Transverse colon (tissue), 4 donors: ENCODE measurements at places on chromosomes 5 and 9. TPM values are rescaled to one million over a fixed set of nuclear protein-coding genes. Genes with fewer than 3 reads are reported as not detected.
A peak's percentile ranks its signal among the peaks of the same experiment; 100 is the strongest.

GRCh38 chr5:5025774-5026408 lies 114.2 kb upstream of the ADAMTS16 start:
- no peaks in the 10 kb centered on the region for H3K36me3 ChIP-seq
- no peak overlapping the region for H3K27ac ChIP-seq
- H3K27me3 ChIP-seq: no peaks in the 10 kb centered on the region
- no peaks in the 10 kb centered on the region for H3K4me1 ChIP-seq

The GABRA6 gene
- total RNA-seq: not detected

GRCh38 chr9:135610290-135611141 lies 28.8 kb downstream of the GLT6D1 start:
- no peak for DNase-seq
- no peaks in the 10 kb centered on the region for H3K4me1 ChIP-seq
- no peaks in the 10 kb centered on the region for H3K36me3 ChIP-seq
- no peak overlapping the region for H3K4me3 ChIP-seq
- H3K27ac ChIP-seq: no peak overlapping the region
- peaks cover 8% of the 10 kb centered on the region for H3K27me3 ChIP-seq

GRCh38 chr9:93579711-93580516 lies 3.5 kb downstream of the PHF2 start:
- H3K4me1 ChIP-seq: peaks cover 62% of the 10 kb centered on the region
- no peak overlapping the region for H3K4me3 ChIP-seq
- no peak for DNase-seq
- H3K27me3 ChIP-seq: no peaks in the 10 kb centered on the region

The ARID3C gene
- not detected for total RNA-seq

GRCh38 chr9:129962889-129963703 lies 79.9 kb downstream of the FNBP1 start:
- no peaks in the 10 kb centered on the region for H3K27me3 ChIP-seq
- H3K4me1 ChIP-seq: peaks cover 40% of the 10 kb centered on the region
- peak overlapping the region; percentile 28 for H3K4me3 ChIP-seq

DNA sequence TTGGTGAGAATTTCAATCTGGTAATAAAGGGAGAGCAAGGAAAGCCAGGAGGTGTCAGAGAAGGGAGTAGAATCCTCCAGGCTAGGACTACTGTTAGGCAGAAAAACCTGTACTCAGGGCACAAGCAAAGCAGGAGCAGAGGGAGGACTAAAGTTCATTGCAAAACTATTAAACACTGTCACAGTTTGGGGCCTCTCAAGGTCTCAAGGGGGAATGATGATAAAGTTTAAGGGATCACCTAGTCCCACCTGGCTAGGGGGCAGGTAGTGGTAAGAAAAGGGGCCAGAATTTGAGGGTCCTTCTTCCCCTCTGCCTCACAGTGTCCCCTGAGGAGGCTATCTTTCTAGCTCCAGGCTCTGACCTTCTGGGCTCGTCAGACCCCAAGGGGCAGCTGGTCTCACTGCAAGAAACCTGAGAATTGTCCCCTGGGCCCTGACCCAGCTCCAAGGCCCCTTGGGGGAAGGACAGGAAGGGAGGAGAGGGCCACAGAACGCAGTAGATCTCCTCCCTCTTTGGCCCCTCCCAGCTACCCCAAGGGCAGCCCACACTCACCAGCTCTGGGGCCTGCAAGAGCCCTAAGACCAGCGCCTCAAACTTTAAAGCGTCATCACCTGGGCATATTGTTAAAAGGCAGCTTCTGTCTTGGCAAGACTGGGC lies 974 bp downstream of the CCDC69 start:
- peak overlapping the region; percentile 75 for H3K4me3 ChIP-seq
- H3K27ac ChIP-seq: peak overlapping the region; percentile 91
- no peaks in the 10 kb centered on the region for H3K27me3 ChIP-seq
- H3K36me3 ChIP-seq: no peaks in the 10 kb centered on the region
- H3K4me1 ChIP-seq: peaks cover 4% of the 10 kb centered on the region

DNA sequence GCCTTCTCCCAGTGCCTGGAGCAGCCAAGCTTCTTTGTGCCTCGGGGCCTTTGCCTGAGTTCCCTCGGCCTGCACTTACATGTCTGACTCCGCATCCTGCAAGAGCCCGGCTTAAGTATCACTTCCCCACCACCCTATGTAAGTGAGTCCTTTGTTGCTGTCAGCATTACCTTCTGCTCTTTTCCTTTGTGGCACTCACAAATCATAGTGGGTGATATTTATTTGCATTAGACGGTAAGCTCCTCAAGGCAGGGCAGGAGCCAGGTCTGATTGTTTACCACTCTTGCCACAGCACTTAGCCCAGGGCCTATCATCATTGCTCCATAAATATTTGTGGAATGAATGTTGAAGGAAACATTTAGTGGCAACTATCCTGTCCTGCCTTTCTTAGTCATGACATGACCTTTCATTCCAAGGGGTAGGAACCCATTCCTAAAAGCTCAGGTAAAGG lies 4.8 kb downstream of the GM2A start:
- peaks cover 18% of the 10 kb centered on the region for H3K4me1 ChIP-seq
- peak; percentile 27 for DNase-seq
- no peaks in the 10 kb centered on the region for H3K27me3 ChIP-seq
- no peak overlapping the region for H3K27ac ChIP-seq

- no peak for DNase-seq
- H3K27ac ChIP-seq: no peak overlapping the region
- no peaks in the 10 kb centered on the region for H3K27me3 ChIP-seq
- no peaks in the 10 kb centered on the region for H3K36me3 ChIP-seq
- no peaks in the 10 kb centered on the region for H3K4me1 ChIP-seq
These were observed 121.2 kb downstream of the SAXO1 start for GRCh38 chr9:18911714-18912342.

The P4HA2 gene
- 22.1 TPM for total RNA-seq

GRCh38 chr5:72032788-72033187 lies 74.5 kb upstream of the MAP1B start:
- no peaks in the 10 kb centered on the region for H3K36me3 ChIP-seq
- H3K27me3 ChIP-seq: no peaks in the 10 kb centered on the region
- no peak overlapping the region for H3K4me3 ChIP-seq
- H3K4me1 ChIP-seq: no peaks in the 10 kb centered on the region

The TMC1 gene
- not detected for total RNA-seq

DNA sequence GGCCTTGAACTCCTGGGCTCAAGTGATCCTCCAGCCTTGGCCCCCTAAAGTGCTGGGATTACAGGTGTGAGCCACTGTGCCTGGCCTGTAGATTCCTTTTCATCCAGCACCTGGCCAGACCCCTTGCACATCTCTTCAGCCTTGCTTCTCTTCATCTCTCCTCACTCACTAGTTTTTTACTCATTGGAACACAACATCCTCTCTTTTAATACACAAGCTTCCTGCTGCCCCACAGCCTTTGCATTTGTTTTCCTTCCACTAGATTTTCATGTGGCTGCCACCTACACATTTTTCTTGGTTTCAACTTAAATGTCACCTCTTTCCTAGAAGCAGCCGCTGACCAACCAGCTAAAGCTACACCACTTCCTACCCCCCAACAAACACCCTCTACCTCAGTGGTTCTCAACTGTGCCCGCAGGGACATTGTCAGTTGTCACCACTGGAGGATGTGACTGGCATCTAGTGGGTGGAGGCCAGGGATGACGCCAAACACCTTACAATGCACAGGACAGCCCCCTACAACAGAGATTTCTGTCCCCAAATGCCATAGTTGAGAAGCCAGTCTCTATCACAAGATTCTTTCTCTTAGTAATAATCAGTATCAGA lies 33.7 kb downstream of the HAVCR1 start:
- H3K4me3 ChIP-seq: no peak overlapping the region
- H3K36me3 ChIP-seq: no peaks in the 10 kb centered on the region

- no peak for DNase-seq
- H3K4me1 ChIP-seq: no peaks in the 10 kb centered on the region
- no peaks in the 10 kb centered on the region for H3K36me3 ChIP-seq
- H3K4me3 ChIP-seq: no peak overlapping the region
- no peaks in the 10 kb centered on the region for H3K27me3 ChIP-seq
These were observed 309.8 kb downstream of the IRX2 start for GRCh38 chr5:2441495-2442180.

The CKMT2 gene
- 7.1 TPM for total RNA-seq

DNA sequence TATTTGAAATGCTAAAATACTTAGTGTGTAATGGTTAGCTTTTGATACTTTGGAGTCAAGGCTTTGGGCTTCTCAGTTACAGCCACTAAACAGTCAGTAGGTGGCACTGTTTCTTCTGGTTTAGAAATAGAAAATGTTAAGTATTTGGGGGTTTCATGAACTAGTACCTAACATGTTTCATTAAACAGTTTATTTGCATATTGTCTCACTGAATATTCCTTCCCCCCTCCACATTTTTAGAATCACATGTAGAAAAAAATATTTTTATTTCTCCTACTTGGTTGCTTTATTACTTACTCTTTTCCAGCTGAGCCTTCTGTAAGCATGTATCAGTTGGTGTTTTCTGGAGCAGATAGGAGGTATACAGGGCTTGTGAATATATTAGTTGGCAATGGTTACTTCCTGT lies 48.0 kb downstream of the IPO11 start:
- H3K36me3 ChIP-seq: no peaks in the 10 kb centered on the region
- no peak overlapping the region for H3K4me3 ChIP-seq
- no peaks in the 10 kb centered on the region for H3K4me1 ChIP-seq
- DNase-seq: no peak
- H3K27ac ChIP-seq: no peak overlapping the region
- H3K27me3 ChIP-seq: no peaks in the 10 kb centered on the region

The FSD1L gene
- total RNA-seq: 6.0 TPM

- H3K4me3 ChIP-seq: no peak overlapping the region
- no peak overlapping the region for H3K27ac ChIP-seq
- DNase-seq: no peak
- no peaks in the 10 kb centered on the region for H3K27me3 ChIP-seq
- no peaks in the 10 kb centered on the region for H3K36me3 ChIP-seq
- no peaks in the 10 kb centered on the region for H3K4me1 ChIP-seq
These were observed 72.1 kb upstream of the PRRC1 start for GRCh38 chr5:127445328-127445727.

The TSC1 gene
- total RNA-seq: 50.7 TPM

- H3K4me3 ChIP-seq: no peak overlapping the region
- no peak overlapping the region for H3K27ac ChIP-seq
- no peaks in the 10 kb centered on the region for H3K27me3 ChIP-seq
- no peaks in the 10 kb centered on the region for H3K4me1 ChIP-seq
These were observed 164.2 kb downstream of the ICE1 start for GRCh38 chr5:5586721-5587120.
